ENCODE measurements at places on chromosomes 3 and 15. TPM values are rescaled to one million over a fixed set of nuclear protein-coding genes. Genes with fewer than 3 reads are reported as not detected.
A peak's percentile ranks its signal among the peaks of the same experiment; 100 is the strongest.

- DNase-seq, result peak; percentile 46
- peaks cover 10% of the 10 kb centered on the region for H3K27me3 ChIP-seq
- H3K4me3 ChIP-seq, result no peak overlapping the region
- peaks cover 9% of the 10 kb centered on the region for H3K4me1 ChIP-seq
Measured at GRCh38 chr3:194194051-194194756, 58.3 kb downstream of the HES1 start.

- H3K4me1 ChIP-seq, result peaks cover 37% of the 10 kb centered on the region
- H3K36me3 ChIP-seq, result no peaks in the 10 kb centered on the region
- no peaks in the 10 kb centered on the region for H3K27me3 ChIP-seq
- H3K27ac ChIP-seq, result no peak overlapping the region
- no peak for DNase-seq
Measured at GRCh38 chr3:112391648-112392047, 58.7 kb downstream of the CD200 start.

DNA sequence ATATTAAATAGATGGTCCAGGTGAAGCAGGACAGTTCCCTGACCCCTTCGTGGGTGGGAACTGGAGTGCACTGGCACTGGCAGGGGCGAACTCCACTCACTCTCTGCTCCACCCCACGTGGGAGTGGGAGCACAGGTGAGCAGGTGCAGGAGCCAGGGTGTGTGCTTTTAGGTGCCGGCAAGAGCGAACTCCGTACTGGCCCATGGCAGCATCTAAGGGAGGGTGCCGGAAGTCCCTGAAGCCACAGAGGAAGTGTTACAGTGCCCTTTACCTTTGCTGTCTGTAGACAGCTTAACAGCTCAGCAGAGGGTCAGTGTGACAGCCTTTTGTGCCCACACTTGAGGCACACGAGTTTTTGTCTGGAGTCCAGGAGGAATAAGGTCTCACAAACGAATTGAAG, 26.7 kb upstream of the PIAS1 start:
- peaks cover 2% of the 10 kb centered on the region for H3K4me1 ChIP-seq
- no peaks in the 10 kb centered on the region for H3K36me3 ChIP-seq
- no peak overlapping the region for H3K27ac ChIP-seq
- H3K27me3 ChIP-seq, result peaks cover 3% of the 10 kb centered on the region
- H3K4me3 ChIP-seq, result no peak overlapping the region

- H3K4me1 ChIP-seq, result peaks cover 82% of the 10 kb centered on the region
- no peaks in the 10 kb centered on the region for H3K27me3 ChIP-seq
- peak overlapping the region; percentile 10 for H3K4me3 ChIP-seq
- no peak for DNase-seq
- H3K36me3 ChIP-seq, result peaks cover 17% of the 10 kb centered on the region
- peak overlapping the region; percentile 62 for H3K27ac ChIP-seq
Measured at GRCh38 chr3:177146646-177147045, 50.6 kb downstream of the TBL1XR1 start.

DNA sequence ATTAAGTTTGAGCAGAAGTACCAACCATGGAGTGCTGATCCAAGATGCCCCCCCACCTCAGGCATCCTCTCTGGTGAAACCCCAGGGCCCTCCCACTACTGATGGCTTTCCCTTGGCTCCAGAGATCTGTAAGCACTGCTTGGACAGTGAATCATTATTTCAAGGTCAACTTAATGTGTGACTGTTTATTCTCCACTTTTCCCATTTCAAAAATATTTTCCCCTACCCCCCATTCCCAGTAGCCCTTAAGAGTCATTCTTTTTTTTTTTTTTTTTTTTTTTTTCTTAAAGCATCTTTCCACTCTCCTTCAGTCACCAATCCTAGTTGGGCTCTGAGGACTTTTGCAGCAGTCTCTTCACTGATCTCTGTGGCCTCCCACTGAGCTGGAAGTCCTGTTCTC, 82.6 kb downstream of the PCCB start:
- H3K27ac ChIP-seq, result no peak overlapping the region
- no peaks in the 10 kb centered on the region for H3K27me3 ChIP-seq
- H3K36me3 ChIP-seq, result peaks cover 38% of the 10 kb centered on the region
- no peak for DNase-seq
- H3K4me3 ChIP-seq, result no peak overlapping the region

DNA sequence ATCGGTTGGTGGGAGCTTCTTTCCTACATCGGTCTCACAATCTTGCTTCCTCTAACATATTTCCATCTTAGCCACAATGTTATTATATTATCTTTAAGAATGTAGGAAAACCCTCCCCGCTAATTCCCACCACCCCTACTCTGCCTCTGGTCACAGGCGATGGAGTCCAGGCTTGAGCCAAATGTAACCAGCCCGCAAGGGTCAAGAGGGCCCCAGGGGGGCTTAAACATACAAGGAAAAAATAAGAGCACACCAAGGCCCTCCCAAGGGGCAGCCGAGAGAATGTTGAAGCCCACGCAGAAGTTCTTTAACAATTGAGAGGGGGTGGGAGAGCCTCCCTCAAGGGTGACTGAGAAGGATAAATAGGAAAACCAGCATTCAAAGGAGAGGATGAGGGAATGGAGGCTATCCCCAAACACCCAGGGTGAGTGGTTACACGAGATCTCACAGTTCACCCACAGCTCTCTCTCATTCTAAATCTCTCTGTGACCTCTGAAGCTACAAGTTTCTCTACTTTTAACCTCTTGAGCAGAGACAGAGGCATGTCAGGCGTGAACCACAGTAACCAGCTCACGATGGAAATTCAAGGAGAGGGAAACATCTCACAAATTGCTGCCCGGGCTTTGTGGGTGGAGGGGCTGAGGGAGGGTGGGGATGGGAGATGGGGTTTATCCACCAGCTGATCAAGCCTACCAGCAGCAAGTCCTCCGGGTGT, 31.4 kb upstream of the UACA start:
- no peaks in the 10 kb centered on the region for H3K4me1 ChIP-seq
- H3K27me3 ChIP-seq, result peaks cover 5% of the 10 kb centered on the region
- no peak overlapping the region for H3K4me3 ChIP-seq
- no peak for DNase-seq

The ASB14 gene
- not detected for total RNA-seq

The LYZL4 gene
- total RNA-seq, result not detected

All from activated CD8-positive, alpha-beta T cell treated with anti-CD3 and anti-CD28 coated beads for 36 hours (primary cell).